ENCODE measurements at places on chromosomes 16 and 17. TPM values are rescaled to one million over a fixed set of nuclear protein-coding genes. Genes with fewer than 3 reads are reported as not detected.

The PRDM7 gene
- not detected for total RNA-seq

The MEOX1 gene
- total RNA-seq = not detected

The GGT6 gene
- total RNA-seq = not detected

DNA sequence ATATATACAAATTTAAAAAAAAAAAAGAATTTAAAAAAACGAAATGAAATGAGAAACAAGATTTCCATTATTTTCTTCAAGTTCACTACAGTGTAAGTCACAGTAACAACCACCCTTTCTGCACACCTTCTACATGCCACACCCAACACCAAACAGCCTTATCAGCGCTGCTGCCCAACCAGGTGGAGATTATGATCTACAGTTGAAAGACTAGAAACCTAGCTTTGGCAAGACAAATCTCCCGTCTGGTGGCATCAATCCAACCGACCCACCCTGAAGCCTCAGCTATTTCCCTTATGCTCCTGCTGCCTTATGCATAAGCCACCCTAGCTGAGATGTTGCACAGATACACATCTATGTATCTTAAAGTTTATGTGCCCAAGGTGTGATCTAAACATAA is 60.8 kb downstream of the PARN start:
- DNase-seq = no peak

- no peak for DNase-seq
Observed at GRCh38 chr17:48787828-48788227, 29.2 kb downstream of the TTLL6 start.

GRCh38 chr17:82592767-82593589 is 55.3 kb downstream of the WDR45B start:
- DNase-seq = peak; percentile 74

DNA sequence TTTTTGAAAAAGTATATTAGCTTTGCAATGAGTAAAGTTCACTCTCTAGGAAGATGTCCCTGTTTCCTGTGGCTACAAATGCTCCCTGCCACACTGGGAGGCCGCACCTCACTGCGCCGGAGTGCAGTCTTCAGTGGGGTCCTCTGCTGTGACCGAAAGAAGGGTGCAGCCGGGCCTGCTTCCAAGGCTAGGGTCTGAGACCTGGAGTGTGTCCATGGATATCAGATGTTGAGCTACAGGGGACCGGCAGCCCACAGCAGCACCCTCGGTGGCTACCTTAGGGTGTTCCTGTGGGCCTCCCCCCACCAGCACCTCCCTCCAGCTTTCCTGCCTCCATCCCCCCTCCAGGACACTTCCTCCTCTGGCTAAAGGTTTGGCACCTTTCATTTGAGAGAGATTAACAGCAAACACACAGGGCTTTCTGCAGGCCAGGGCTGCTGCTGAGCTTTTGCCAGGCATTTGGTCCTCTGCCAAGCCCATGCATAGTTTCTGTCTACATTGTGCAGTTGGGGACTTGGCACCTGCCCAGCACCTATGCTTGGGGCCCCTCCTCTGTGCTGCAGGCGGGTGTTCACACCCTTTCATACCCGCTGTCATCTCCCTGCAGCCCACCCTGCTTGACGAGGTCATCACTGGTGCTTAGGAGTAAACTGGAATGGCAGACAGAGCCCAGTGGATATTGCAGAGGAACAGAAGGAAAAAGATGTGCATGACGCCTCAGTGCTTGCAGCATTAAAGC is 33.8 kb upstream of the CRISPLD2 start:
- no peak for DNase-seq

- no peak for DNase-seq
Observed at GRCh38 chr17:72466606-72467005, 345.8 kb downstream of the SOX9 start.

The PAGR1 gene
- 10.8 TPM for total RNA-seq

DNA sequence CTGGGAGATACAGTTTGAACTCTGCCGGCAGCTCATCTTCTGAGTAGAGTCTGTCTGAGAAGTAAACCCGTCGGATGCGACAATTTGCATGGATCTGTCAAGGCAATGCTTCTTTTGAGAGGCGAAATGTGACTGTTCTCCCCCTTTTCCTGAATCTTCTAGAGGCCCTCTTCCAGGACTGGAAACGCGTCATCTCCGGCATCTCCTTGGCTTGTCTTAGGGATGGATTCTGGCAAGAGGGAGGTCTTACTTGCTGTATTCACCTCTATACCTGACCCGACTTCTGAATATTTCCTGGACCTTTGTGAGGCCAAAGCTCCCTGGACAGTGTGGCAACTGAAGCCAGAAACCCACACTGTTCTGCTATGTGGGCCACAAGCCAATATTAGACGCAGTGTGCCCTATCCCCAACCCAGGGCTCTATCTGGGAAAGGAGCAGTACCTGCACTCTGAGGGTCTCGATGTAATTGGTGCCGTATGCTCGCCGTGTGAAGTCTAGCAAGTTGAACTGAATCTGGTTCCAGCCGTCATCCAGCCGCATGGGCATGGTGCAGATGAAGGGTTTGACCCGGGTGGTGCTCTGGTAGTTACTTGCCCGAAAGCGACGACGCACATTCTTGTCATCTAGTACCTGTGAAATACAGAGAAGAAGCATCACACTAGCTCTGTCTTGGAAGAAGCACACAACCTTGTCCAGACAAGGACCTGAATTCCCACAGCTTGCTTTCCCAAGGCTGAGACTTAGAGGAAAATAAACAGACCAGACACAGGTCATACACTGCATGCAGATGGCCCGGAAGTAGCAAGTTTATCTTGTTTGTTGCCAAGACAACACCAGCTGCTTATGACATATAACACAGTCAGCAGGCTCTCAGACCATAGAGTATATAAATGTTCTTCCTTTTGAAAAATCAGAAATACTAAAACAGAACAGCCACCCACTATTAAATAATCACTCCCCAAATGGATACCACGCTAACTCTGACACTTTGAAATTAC is 14.1 kb downstream of the CFAP20 start:
- DNase-seq = no peak

DNA sequence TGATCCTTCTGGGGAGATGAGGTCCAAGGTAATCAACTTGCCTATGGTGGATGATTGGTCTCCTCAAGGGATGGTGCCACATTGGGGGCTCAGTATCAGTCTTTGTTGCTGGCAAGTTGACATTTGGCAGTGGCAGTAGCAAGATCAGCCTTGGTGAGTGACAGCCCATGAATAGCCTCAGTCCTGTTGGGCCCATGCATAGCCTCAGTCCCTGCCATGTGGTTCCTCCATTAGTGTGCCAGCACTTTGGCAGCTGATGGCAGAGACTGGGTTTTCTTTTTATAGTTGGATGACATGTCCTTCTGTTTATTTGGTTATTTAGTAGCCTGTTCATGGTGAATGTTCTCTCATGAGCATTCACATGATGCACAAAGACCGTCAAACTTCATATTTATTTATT is 179.6 kb downstream of the CBLN1 start:
- no peak for DNase-seq

The ZNF423 gene
- total RNA-seq = 4.7 TPM

GRCh38 chr17:55783684-55784245 is 32.9 kb downstream of the PCTP start:
- no peak for DNase-seq
